ENCODE measurements at places on chromosomes 2 and 18.

DNA sequence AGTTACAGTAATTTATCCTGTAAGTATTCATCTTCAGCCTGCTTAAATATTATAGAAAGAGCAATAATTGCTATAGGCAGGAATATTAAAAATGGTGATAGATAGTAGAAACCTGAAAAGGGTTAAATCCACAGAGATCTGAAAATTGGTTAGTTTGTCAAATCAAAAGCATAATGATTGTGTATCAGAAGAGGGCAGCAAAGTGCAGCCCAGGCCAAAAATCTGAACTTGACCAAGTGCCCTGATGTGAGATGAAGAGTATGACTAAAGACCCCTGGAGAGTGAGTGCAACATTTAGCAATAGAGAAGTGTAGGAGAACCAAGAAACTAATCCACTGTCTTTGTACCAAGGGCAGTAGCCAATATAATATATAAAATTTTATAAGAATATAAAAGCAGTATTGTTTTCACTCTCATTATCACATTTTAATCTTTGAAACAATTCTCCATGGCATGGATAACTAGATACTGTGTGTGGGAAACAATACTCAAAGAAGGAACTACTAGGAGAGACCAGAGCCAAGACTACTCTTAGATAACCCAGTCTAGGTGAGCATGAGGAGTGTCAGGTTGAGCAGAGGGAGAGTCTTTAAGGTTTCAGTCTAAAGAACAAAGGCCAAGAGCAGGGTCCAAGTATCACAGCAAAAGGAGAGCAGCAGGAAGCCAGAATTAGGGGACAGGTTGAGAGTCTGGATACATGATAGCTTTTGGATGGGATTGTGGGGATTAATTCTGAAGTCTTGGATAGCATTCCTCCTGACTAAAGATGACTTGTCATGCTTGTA, 148.7 kb downstream of the CALCRL start:
- DNase-seq = no peak

DNA sequence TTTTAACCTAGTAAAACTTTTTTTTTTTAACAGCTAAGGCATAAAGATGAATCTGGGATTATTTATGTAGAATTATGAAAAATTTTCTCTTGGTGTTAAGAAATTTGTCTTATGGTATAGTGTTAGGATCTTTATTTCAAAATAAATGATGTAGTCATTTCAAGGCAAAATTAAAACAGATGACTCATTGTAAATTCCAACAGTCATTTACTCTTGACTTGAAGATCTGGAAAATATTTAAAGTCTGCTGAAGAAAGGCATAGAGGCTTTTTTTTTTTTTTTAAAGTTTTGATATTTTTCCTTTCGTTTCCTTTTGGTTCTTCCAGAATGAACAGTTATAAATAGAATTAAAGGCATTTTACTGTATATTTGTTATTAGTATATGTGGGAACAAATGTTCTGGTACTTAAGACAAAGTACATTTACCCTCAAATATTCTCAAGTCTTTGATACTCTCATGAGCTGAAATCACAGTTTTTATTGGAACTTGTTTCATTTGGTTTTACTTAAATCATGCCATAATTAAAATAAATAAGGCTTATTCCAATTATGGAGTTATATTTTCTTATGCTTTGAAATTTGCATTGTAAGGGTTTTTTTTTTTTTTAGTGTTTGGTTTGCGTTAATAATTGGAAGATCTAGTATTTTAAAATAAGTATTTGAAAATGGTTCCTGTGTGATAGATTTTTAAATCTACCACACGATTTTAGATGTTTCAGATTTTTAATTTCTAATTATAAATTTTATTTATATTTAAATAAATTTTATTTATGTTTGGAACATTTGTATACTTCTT, 29.9 kb downstream of the GLS start:
- DNase-seq = no peak

DNA sequence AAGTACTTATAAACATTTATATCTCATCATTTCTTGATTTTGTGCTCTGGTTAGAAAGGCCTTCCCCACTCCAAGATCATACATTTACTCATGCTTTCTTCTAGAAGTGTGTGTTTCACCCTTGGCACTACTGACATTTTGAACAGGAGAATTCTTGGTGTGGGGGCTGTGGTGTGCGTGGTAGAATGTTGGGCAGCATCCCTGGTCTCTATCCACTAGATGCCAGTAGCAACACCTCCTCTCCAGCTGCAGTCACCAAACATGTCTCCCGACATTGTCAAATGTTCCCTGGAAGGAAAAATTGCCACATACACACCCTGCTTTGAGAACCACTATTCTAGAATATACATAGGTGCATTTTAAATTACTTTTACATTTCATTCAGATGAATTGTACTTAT, 8.7 kb upstream of the TGIF1 start:
- DNase-seq = no peak

DNA sequence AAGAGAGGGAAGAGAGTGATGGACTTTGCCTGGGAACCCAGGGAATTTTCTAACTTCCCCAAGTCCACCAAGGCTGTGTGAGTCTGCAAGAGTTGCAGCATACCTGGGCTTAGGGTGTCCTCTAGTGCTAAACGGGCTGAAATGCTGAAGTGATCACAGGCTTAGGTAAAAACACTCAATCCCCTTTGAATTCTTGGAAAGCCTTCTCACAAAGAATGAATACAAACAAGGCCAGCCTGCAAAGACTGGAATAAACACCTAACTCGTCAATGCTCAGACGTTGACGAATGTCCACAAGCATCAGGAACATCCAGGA, 30.0 kb upstream of the BMP10 start:
- DNase-seq = no peak

DNA sequence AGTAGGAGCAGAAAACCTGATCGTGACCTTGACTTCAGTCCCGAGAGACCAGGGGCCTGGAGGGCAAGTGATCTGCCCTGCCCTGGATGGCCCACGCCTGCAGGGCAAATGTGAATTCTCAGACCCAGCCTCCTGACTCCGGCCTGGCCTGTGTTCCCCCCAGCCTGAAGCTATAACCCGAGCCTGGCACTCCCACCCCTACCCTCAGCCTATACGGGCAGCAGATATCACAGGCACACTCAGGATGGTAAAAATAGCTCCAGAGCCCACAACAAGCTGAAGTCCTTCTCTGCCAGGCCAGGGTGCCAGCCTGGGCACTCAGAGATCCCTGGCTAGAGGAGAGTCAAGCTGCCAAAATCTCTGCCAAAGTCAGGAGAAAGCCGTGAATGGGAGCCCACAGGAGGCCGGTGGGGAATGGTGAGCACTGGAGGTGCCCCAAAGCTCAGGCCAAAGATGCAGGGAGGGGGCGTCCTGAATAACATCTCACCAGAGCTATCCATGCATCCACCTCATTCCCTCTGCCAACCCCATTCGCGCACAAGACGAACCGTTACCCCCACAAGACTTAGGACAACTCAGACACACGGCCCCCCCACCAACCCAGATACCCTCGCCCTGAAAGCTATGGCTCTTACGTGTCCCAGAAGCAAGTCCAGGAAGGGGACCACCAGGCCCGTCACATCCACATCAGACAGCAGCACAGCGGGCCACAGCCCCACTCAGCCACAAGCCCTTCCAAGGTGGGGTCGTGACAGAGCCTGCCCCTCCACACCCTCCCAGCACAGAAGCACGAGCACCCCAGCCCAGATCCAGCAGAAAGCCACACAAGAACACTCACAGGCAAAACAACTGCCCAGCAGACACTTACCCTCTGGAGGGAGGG, 144.9 kb downstream of the TNS1 start:
- no peak for DNase-seq

- DNase-seq = no peak
These were observed 16.0 kb upstream of the E2F6 start for GRCh38 chr2:11481789-11482472.

DNA sequence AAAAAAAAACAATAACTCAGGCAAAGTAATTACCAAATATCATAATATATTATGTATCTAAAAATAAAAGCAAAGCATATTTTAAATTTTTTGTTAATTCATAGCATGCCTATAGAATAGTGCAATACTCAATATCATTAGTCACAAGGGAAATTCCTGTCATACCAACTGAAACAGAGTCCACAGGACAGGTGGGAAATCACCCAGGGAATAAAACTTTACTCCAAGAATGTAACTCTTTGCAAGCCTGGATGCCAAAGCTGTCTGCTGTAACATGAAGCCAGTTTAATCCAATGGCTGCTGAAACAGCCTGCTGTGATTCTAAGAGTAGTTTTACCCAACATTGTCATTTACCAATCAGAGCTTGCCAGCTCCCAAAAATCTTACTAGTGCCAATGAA, 40.0 kb upstream of the SULT1C3 start:
- DNase-seq = no peak

GRCh38 chr2:149597668-149598326, 10.2 kb upstream of the MMADHC start:
- peak; percentile 82 for DNase-seq

GRCh38 chr2:97848306-97848705, 134.9 kb downstream of the ZAP70 start:
- no peak for DNase-seq

DNA sequence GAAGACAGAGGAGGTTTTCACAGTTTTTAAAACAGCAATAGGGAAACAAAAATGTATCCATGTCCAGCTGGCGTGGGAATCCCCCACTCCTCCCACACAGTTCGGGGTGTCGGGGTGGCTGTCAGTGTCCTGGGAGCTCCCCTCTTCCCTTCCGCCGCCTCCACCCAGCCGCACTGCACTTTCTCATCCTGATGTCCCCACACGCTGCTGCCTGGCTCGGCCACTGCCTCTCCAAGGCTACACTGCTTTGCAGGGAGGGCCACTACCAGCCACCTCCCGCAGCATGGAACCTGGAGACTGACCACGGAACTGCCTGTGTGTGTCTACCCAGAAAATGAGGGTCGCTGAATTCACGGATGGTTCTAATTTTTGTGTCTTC, 138.7 kb upstream of the CTDP1 start:
- no peak for DNase-seq

- no peak for DNase-seq
These were observed 386.2 kb upstream of the HNRNPA3 start for GRCh38 chr2:176826356-176826755.

DNA sequence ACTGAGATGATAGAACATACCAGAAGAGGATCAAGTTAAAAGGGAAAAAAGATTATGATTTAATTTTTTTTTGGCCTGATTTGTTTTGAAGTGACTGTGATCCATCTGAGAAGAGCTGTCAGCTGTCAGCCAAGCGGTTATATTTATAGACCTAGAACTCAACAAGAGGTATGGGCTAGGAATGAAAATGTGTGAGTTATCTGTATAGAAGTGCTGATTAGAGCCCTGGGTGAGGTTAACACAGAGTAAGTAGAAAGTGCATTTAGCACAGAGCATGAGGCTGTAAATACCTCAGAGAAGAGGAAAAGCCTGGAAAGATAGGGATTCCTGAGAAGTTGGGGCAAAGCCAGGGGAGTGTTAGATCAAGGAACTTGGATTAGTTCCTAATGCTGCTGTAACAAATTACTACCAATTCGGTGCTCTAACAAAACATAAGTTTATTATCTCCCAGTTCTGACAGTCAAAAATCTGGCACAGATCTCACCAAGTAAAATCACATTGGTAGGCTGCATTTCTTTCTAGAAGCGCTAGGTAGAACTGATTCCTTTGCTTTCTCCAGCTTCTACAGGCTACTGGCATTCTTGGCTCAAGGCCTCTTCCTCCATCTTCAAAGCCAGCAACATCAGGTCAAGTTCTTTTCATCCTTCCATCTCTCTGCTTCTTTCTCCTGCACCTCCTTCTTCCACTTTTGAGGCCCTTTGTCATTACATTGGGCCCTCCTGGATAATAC, 197.4 kb upstream of the SPHKAP start:
- no peak for DNase-seq
